ENCODE measurements at places on chromosomes 6 and 20.

DNA sequence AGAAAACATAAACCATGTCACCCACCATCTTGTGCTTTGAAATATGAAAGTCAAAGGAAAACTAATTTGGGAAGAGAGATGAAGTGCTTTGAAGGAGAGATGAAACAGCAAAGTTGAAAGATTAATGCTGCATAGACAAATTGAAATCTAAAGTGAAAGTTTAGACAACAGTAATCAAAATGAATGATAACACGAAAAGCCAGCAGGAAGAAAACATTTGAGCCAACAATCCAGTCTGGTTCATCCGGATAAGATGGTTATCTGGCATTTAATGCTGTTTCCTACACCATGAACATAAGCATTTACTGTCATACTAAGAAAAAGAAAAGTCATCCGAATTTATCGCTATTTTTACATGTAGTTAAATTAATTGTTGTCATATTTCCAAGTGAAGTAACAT, 595 bp downstream of the HAO1 start:
- DNase-seq, result no peak

GRCh38 chr20:22473293-22473692, 111.1 kb downstream of the FOXA2 start:
- DNase-seq, result no peak

DNA sequence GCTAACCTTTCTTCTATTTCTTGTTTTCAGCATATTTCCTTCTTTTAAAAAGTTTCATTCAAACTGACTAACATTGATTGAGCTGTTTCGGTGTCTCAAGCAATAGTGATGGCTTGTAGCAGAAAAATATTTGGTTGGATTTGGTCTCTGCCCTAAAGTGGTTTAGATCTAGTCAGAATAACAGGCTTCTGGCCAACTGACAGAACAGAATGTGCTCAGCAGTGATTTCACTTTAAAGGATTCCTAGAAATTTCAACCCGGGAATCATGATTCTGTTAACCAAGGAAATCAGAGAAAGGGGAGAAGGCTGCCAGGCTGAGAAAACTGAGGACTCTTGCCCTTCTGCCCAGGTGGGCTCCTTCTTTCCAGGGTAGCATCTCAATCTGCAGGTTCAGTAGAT, 16.6 kb upstream of the GSTA1 start:
- no peak for DNase-seq

- DNase-seq, result no peak
Measured at GRCh38 chr6:5677219-5678000, 329.3 kb downstream of the NRN1 start.

GRCh38 chr6:44135173-44135758, 7.9 kb downstream of the TMEM63B start:
- DNase-seq, result no peak

DNA sequence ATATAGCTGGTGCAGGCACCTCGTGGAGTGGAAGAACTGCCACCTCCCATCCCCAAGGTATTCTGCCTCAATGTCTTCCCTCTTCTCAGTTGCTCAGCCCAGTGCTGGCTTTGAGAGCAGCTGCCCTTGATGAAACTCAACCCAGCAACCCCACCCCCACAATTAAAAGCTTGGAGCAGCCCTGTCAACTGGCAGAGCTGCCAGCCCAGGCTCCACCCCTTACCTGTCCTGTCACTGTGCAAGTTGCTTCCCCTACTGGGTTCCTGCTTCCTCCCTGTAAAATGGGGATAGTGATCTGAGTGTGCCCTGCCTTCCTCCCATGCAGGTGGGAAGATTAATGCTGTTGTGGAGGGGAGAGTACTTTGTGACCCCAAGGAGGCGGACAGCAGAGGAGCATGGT, 4.5 kb downstream of the TMEM63B start:
- no peak for DNase-seq

GRCh38 chr6:91626911-91627310, 1040.0 kb upstream of the MAP3K7 start:
- no peak for DNase-seq

DNA sequence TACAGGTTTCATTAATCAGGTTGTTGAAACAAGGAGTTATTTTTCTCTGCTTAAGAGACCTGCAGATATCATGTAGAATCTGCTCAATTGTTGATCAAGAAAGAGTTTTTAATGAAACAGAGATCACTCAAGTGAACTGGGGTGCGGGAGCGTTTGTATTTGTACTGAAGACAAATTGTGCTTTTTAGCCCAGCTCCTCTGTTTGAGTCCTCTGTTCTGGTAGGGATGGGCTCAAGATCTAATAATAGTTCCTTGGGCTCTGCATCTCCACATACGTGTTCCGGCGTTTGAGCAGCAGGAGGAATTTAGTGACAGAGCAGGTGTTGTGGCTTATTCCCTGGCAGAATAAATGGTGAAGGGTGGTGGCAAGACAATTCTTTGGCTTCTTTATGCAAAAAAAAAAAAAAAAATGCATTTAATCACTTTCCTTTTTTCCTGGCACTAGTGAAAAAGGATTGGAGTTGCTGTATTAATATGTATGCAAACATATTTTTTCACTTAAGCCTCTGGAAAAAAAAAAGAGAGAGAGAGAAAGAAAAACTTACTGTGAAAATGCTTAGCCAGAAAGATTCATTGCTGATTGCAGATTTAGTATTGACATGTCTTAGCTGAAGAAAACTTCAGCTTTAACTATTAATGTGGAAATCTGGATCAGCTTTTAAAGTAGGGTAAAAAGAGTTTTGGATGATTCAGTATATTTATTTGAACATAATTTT, 4.0 kb downstream of the CITED2 start:
- DNase-seq, result no peak

GRCh38 chr6:70151616-70152015, 151.3 kb downstream of the COL9A1 start:
- DNase-seq, result no peak

GRCh38 chr20:7806831-7807230, 133.4 kb downstream of the HAO1 start:
- DNase-seq, result no peak

DNA sequence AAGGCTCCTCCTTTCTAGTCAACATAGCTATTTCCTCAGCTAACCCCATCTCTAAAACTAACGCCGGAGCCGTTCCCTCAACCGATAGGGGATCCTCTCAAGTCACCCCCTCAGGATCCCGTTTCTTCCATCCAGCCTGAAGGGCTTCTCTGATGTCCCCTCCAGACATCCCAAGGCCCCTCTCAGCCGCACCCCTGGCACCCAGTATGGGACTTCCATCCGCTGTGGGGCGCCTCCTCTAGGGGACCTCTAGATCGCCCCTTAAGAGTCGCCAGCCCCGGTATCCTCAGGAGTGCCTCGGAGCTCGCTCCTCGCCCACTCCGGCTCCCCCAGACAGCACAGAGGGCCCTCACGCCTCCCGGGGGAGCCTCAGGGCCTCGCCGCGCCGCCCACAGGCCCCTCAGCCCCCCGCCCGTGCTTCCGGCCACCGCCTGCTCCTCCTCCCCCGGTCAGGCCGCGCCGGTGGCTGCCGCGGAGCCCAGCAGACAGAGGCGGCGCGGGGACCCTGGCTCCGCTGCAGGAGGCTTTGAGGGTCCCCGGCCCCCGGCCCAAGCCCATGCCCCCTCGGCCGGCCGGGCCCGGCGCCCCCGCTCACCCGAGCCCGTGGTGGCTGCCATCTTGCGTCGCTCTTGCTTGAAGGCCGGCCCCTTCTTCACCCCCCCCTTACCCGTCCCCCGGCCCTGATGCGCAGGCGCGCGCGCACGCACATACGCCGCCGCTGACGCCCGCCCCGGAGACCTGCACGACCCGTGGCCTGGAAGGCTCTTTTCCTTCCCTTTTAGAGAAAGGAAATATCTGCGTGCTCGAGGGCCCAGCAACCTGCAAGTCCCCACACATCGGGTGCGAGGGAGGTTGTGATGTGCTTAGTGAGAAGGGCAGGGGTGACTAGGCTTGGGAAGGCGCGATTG, at the start of gene UBE2V1:
UBE2V1 (minus strand) TSS at position 639 of the 908 bp plus-strand sequence; CDS start at position 617, 22 bp downstream.
- peak; percentile 85 for DNase-seq

DNA sequence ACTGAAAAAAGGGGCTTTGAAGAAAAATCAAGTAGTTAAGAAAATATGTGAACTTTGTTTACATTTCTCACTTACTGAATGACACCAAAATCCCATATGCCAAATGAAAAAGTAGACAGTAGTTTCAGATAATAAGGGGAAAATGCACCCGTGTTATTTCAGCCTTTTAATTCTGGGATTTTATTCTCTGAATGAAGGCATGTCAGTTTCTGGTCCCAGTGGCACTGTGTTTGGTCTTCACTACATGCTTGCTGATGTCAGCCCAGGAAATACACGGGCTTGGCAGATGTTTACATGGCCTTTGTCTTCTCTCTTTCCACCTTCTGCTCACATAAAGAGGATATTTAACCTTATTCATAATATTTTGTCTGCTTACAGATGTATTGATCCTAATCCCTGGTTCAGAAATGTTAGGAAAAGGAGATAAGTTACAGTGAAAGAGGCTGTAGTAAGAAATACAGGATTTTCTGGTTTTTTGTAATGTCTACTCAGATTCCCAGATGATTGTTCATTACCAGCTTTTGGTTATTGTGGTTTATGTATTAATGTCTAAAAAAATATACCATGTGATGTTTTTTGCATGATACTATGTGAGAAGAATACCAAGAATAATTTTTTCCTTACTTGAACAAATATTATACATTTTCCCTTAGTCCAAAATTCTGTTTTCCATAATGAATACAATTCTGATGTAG, 27.7 kb downstream of the DSE start:
- no peak for DNase-seq

DNA sequence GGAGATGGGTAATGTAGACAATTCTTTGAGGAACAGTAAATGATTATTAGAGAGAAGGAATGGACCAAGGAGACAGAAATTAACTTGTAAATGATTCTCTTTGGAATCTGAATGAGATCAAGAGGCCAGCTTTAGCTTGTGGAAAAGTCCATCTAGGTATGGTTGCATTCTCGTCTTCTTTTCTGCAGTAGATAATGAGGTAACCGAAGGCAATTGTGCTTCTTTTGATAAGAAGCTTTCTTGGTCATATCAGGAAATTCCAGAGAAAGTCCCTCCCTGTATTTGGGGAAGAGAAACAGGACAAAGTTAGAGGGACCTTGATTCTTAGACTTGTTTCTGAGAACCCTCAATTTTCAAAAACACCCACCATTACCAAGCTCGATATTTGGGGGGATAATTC, 109.1 kb upstream of the PRSS16 start:
- no peak for DNase-seq

GRCh38 chr20:17964632-17965031, 4.0 kb downstream of the SNX5 start:
- DNase-seq, result no peak

GRCh38 chr6:16776394-16777017, 15.2 kb upstream of the ATXN1 start:
- DNase-seq, result no peak

- no peak for DNase-seq
Measured at GRCh38 chr20:11051136-11051535, 377.3 kb upstream of the JAG1 start.

GRCh38 chr6:71706523-71706922, 179.8 kb upstream of the RIMS1 start:
- DNase-seq, result no peak

DNA sequence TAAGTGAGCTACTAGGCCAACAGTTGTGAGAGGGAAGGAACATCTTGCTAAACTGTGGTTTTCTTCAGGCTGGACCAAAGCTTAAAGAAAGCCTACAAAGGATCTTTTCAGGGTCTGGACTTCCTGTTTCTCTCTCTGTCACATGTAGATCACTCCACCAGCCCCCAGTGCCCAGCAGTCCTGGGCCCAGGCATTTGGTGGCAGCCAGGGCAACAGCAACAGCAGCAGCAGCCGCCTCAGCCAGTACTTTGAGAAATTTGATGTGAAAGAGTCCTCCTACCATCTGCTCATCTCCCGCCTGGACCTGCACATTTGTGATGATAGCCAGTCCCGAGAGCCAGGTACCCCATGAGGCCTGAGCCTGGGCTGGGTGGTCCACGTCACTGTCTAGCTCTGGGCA, 44.1 kb downstream of the BLTP3A start:
- DNase-seq, result no peak

DNA sequence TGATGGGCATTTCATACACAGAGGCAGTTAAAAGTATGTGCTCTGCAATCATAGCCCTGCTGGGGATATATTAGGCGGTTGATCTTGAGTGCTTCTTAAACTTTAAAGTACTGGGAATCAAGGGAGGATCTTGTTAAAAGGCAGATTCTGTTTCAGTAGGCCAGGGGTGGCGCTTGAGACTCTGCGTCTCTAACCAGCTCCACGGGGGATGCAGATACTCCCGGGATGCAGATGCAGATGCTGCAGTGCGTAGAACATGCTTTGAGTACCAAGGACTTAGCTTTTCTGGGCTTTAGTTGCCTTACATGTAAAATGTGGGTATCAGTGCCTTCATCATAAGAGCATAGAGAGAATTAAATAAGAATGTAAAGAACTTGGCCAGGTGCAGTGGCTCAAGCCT, 44.4 kb upstream of the ENPP5 start:
- DNase-seq, result no peak

GRCh38 chr6:82361631-82362030, 2.0 kb upstream of the TPBG start:
- no peak for DNase-seq

DNA sequence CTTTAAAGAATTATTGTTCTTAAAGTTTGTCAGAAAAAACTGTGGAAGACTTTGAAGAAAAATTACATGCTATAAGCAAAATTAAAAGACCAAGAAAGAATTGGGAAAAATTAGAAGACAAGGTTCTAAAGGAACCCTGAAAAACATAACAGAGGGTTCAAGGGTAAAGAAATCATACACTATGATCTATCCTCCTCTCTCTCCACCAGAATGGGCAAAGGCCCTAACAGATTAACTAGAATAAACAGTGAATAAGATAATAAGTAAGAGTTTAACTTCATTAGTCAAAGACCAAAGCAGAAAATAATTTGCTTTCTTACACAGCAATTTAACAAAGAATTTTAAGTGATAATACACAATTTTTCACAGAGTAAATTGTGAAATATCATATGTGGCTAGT, 201.2 kb upstream of the PDE10A start:
- DNase-seq, result no peak

DNA sequence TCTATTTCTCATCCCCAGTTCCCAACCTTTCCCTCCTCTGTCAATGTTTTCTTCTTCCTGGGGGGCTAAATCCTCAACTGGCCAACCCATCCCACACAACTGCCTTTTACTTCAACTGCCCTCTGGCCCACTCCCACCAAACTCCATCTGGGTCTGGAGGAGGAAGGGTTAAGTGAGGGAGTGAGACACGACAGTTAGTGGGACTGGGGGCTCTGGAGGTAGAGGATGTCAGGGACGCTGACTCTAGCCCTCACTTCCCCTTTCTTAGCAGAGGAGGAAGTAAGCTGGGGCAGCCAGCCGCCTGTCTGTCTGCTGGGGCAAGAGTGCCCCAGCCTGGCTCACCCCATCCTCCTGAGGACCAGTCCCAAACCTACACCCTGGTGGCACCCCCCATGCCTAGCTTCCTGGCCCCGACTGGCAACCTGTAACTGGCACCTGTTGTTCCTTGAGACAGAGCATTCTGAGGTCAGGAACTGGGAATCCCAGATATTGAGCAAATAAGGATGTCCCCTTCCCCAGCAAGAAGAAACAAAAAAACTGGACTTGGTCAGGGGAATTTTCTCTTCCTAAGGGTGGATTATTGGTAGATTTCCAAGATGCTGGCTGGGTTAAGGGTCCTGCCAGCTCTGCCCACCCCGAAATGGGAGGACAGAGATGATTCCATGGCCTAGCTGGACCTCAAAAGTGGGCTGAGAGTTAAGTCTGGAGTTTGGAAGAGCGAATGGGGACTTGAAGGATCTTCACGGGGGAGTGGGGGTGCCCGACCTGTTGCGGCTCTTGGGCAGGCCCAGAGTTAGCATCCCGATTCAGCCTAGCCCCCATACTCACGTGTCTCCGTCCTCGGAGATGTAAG, 971 bp downstream of the NFKBIE start:
- DNase-seq, result no peak
